ENCODE measurements at places on chromosomes 12 and 14.

GRCh38 chr12:1790444-1790843 lies 29.9 kb upstream of the LRTM2 start:
- DNase-seq, result no peak

GRCh38 chr12:118714051-118714460 lies 267.3 kb upstream of the SRRM4 start:
- DNase-seq, result no peak

DNA sequence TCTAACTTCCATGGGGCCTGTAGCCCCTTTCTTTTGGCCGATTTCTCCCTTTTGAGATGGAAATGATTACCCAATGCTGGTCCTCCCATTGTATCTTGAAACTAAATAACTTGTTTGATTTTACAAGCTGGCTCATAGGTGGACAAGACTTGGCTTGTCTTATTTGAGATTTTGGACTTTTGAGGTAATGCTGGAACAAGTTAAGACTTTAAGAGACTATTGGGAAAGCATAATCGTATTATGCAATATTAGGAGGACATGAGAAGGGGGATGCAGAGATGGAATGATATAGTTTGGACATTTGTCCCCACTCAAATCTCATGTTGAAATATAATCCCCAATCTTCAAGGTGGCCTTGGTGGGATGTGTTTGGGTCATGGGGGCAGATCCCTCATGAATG lies 49.2 kb upstream of the LYZ start:
- no peak for DNase-seq

DNA sequence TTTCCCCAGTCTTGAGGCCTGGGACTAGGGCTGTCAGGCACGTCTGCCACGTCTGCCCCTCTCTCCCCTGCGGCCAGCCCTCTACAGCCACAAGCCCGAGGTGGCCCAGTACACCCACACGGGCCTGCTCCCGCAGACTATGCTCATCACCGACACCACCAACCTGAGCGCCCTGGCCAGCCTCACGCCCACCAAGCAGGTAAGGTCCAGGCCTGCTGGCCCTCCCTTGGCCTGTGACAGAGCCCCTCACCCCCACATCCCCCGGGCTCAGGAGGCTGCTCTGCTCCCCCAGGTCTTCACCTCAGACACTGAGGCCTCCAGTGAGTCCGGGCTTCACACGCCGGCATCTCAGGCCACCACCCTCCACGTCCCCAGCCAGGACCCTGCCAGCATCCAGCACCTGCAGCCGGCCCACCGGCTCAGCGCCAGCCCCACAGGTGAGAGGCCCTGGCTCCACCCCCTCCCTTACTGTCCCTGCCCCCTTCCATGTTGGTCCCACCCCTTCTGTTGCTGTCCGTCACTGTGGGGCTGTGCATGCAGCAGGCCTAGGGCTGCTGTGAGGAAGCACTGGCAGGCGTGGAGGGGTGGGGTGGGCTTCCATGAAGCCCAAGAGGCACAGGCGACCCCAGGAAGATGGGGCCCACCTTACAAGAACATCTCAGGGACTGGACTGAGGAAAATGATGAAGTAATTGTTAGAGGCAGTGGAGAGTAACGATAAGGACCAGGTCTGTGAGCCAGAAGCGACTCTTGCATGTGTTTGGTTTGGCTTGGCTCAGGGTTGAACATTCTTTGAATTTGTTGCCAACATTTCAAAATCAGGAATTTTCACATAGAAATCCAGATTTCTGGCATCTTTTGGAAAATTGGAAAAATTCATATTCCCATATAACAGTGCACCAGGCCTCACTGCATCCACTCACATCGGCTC lies 16.8 kb downstream of the C12orf43 start:
- no peak for DNase-seq

- no peak for DNase-seq
Measured at GRCh38 chr12:96029826-96030225, 5.6 kb downstream of the LTA4H start.

DNA sequence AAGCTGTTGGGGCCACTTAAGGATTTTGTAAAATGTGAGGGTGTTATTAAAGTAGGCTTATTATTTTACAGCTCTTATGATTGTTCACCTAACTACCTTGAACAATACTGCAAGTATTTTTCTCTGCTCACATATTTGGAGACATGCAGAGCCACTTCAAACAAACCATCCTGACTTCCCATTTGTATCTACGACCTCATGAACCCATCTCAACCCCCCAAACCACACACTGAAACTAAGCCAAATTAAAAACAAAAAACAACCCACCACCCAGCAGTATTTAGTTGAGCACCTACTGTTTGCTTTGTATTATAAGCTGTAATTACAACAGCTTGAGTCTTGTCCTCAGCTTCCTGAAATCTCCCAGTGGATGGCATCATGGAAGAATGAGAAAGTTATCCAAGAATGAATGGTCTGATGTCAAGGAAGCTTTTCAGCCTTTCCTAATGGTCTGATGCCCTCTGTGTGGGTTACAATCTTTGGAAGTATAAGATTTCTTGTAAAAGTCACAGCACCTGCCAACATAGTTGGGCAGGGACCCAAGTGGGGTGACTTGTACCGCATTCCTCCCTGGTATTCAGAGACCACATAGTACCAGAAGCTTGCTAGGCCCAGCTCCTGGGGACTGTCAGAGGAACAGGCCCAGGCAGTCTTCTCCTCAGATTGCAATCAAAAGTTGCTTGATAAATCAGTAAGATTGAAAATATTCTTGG lies 416.6 kb downstream of the ZFP36L1 start:
- no peak for DNase-seq

All from sciatic nerve (tissue), 2 donors.